Right atrium auricular region (tissue), 2 donors: ENCODE measurements at places on chromosomes 16 and 17. TPM values are rescaled to one million over a fixed set of nuclear protein-coding genes. Genes with fewer than 3 reads are reported as not detected.
A peak's percentile ranks its signal among the peaks of the same experiment; 100 is the strongest.

- DNase-seq, result no peak
- H3K36me3 ChIP-seq, result peaks cover 31% of the 10 kb centered on the region
- H3K27ac ChIP-seq, result peak overlapping the region; percentile 46
- H3K4me3 ChIP-seq, result no peak overlapping the region
- H3K27me3 ChIP-seq, result no peaks in the 10 kb centered on the region
- no peaks in the 10 kb centered on the region for H3K4me1 ChIP-seq
Measured at GRCh38 chr17:29257756-29258155, 11.1 kb downstream of the CRYBA1 start.

DNA sequence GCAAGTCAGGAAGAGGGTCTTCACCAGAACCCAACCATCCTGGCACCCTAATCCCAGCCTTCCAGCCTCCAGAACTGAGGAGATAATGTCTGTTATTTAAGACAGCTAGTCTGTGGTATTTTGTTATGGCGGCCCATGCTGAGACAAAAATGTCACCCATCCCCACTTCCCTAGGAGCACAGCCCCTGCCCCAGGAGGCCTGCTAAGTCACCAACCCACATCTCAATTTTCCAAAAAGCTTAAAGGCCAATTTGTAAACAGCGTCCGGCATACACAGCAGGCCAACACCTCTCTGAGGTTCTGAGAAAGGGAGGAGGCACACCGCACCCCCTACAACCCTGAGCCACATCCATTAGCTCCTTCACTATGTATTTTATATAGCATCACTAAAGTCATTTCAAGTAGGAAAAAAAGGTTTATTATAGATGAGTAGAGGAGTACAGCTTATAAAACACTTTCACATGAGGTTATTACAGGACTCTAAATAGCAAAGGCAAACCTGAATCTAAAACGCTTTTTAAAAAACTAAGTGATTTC lies 6.9 kb downstream of the TMEM170A start:
- no peaks in the 10 kb centered on the region for H3K27me3 ChIP-seq
- no peak for DNase-seq
- H3K4me3 ChIP-seq, result no peak overlapping the region
- no peaks in the 10 kb centered on the region for H3K36me3 ChIP-seq
- no peak overlapping the region for H3K27ac ChIP-seq
- H3K4me1 ChIP-seq, result no peaks in the 10 kb centered on the region

DNA sequence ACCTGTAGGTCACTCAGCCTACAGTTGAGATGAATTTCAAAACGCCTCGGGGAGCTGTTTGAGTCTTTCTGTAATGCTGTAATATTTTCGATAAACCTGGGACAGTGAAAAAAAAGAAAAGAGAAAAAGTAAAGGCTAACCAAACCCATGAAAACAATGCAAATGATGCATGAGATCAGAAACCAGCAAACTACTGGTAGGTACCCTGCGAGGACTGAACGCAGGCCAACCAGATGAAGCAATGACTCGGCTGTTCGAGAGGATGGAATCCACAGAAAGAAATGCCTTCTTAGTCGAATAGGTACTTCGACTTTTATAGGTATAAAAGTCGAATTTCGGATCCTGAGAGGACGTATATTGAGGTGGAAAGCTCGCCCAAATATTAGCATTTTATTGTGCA lies 509 bp upstream of the ATAD5 start:
- H3K27me3 ChIP-seq, result no peaks in the 10 kb centered on the region
- no peaks in the 10 kb centered on the region for H3K4me1 ChIP-seq
- no peak for DNase-seq
- peak overlapping the region; percentile 76 for H3K4me3 ChIP-seq
- H3K36me3 ChIP-seq, result no peaks in the 10 kb centered on the region

SLFN13 gene
- total RNA-seq, result 1.1 TPM

PRSS22 gene
- total RNA-seq, result not detected

- H3K36me3 ChIP-seq, result peaks cover 4% of the 10 kb centered on the region
- H3K27ac ChIP-seq, result no peak overlapping the region
- no peaks in the 10 kb centered on the region for H3K27me3 ChIP-seq
- no peaks in the 10 kb centered on the region for H3K4me1 ChIP-seq
- no peak overlapping the region for H3K4me3 ChIP-seq
Measured at GRCh38 chr16:19771040-19771439, 53.0 kb downstream of the IQCK start.

DNAJA2 gene
- 74.0 TPM for total RNA-seq

ATAD5 gene
- 0.70 TPM for total RNA-seq

KRTAP4-7 gene
- not detected for total RNA-seq

DNA sequence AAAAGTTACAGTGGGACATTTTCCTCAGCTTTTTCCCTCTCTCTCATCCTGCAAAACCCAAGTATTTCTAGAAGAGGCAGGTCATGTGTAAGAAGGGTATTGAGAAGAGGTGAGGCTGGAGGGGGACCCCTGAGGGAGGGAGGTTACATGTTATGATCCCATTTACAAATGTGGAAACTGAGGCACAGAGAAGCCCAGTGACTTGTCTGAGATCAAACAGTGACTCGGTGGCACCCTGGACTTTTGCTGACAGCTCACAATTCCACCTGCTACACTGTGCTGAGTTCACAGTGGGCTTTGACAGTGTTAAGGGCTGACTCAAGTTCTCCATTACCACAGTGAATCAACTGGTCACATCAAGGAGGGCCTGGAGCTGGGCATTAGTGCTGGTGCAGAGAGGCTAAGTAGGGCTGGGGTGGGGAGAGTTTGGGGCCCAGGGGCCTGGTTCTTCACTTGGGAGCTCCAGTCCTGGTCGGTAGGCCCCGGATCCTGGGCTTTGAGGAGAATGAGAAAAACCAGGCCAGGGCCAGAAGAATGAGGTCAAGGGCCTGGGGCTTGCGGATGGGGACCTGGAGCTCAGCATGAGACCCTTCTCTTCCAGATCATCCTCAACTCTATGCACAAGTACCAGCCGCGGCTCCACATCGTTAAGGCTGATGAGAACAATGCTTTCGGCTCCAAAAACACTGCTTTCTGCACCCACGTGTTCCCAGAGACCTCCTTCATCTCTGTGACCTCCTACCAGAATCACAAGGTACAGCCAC lies 26.0 kb downstream of the TBX4 start:
- no peaks in the 10 kb centered on the region for H3K27me3 ChIP-seq
- DNase-seq, result no peak
- no peaks in the 10 kb centered on the region for H3K36me3 ChIP-seq
- H3K4me1 ChIP-seq, result no peaks in the 10 kb centered on the region
- H3K4me3 ChIP-seq, result no peak overlapping the region

DOC2A gene
- total RNA-seq, result not detected

DNA sequence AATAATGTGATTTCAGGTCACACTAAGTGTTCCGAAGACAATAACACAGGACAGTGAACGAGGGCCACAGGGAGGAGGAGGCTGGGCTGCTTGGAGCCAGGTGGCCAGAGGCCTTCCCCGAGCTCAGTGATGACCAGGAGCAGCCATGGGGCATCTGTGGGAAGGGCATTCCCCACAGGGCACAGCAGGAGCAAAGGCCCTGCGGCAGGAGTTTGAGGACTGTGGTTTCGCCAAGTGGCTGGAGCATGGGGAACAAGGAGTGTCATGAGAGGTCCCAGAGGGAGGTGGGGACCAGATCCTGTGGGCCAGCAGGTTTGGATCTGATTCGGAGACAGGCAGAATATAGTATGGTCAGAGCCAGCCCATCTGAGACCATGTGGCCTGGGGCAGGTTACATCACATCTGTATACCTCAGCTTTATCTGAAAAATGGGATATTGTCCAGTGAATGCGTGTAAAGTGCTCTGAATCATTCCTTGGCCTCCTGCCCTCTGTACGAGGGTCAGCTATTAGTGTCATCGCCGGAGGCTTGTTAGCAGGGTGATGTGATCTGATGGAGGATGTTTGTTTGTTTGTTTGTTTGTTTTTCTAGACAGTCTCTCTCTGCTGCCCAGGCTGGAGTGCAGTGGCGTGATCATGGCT lies 176.8 kb downstream of the KATNIP start:
- H3K27ac ChIP-seq, result no peak overlapping the region
- H3K27me3 ChIP-seq, result no peaks in the 10 kb centered on the region
- no peaks in the 10 kb centered on the region for H3K36me3 ChIP-seq
- H3K4me3 ChIP-seq, result no peak overlapping the region
- peaks cover 41% of the 10 kb centered on the region for H3K4me1 ChIP-seq
- DNase-seq, result no peak

DNA sequence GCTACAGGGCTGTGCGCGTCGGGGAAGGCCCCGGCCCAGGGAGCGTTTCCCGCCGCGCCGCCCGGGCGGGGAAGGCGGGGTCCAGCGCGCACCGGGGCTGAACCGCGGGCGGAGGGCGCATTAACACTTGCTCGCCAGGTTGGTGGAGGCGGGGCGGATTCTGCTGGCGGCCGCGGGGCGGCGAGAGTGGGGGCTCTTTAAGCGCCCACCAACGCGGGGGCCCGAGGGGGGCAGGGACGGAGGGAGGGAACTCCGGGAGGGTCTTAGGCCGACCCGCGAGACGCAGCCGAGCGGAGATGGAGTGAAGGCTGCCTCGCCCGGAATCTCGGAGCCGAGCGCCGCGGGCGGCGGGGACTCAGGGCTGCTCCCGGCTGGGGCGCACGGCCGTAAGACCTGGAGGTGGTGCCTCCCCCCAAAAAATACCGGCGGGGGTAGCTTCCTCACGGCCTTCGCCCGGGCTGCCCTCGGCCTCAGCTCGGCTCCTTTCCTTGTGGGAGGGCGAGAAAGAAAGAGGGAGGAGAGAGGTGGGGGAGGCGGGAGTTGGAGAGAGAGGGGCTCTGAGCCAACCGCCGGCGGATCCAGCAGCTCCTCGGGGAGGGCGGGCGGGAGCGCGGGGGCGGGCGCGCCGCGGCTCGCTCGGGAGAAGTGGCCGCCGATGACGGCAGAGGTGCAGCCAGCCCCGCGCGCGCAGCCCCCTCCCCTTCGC lies 415 bp upstream of the FOXF1 start:
- H3K36me3 ChIP-seq, result no peaks in the 10 kb centered on the region
- DNase-seq, result no peak
- peaks cover 54% of the 10 kb centered on the region for H3K27me3 ChIP-seq
- peaks cover 48% of the 10 kb centered on the region for H3K4me1 ChIP-seq
- H3K27ac ChIP-seq, result peak overlapping the region; percentile 54
- peak overlapping the region; percentile 46 for H3K4me3 ChIP-seq

DNA sequence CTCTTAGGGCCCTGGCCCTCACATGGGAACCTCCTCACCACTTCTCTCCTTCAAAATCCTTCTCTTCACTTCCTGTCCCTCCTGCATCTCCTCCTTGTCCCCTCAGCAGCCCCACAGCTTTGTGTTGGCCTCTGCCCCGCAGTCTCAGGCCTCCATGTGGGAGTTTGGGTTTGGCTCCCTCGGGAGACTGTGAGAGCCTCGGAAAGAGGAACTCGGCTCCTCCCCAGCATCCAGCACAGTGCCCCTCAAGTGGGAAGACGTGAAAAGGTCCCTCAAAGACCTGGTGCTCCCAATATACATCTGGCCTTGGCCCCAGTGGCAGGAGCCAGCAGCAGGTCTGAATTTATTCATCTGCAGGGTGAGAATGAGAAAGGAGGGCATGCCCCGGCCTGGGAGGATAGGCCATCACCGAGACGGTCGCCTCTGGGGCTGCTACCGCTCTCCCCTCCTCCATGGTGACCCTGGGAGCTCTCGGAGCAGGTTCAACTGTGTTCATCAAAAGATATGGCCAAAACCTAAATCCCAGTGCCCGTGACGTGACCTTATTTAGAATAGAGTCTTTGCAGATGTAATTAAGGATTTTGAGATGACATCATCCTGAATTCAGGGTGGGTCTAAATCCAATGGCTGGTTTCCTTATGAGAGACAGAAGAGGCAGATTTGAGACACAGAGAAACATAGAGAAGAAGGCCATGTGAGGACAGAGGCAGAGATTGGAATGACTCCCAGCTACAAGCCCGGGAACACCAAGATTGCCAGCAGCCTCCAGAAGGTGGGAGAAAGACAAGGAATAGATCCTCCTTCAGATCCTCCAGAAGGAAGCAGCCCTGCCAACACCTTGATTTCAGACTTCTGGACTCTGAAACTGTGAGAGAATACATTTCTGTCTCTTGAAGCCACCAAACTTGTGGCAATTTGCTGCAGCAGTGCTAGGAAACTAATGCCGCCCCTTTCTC lies 135.1 kb downstream of the MRM1 start:
- no peaks in the 10 kb centered on the region for H3K36me3 ChIP-seq
- no peak for DNase-seq
- no peaks in the 10 kb centered on the region for H3K27me3 ChIP-seq
- H3K4me1 ChIP-seq, result no peaks in the 10 kb centered on the region
- H3K4me3 ChIP-seq, result no peak overlapping the region
